Left renal pelvis (tissue), 4 donors: ENCODE measurements at places on chromosomes 16 and 17. TPM values are rescaled to one million over a fixed set of nuclear protein-coding genes. Genes with fewer than 3 reads are reported as not detected.

FAM171A2 gene
- 51.5 TPM for polyA plus RNA-seq

IRX3 gene
- polyA plus RNA-seq = 8.5 TPM

KCNJ2 gene
- 7.5 TPM for polyA plus RNA-seq

CCDC92B gene
- polyA plus RNA-seq = 0.32 TPM

CRYM gene
- polyA plus RNA-seq = 8.1 TPM

GDE1 gene
- 83.7 TPM for polyA plus RNA-seq

CNGB1 gene
- polyA plus RNA-seq = not detected
